ENCODE measurements at places on chromosomes 12 and 14.

DNA sequence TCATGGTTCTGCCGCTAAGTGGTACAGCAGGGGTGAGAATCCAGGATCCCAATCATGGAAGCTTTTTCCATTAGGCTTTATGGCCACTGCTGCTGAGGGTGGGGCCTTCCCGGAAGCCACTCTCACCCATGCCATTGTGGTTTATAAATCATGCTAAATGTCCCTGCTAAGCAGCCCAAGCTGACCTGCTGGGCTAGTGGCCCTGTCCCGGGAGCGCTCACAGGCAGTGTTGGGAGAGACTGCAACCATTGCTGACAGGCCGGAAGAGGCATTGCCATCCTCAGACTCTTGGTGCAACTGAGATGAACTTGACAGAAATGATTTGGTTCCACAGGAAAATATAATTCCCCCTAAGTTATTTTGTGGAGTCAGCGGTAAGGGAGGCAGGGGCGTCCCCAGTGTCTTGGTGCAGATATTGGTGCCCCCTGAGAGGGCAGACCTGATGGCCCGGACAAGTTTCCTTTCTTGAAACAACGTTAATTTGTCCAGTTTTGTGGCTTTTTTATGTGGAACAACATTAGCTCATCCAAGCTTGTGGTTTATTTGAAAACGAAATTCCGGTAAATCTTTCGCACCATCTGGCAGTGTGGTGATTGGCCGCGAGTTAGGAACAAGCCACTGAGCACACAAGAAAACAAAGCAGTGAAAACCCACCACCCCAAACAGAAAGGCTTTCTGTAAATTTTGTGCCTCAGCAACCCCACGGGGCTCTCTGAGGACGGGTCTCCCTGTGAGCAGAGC lies 82.3 kb downstream of the SSPN start:
- no peak for DNase-seq

- no peak for DNase-seq
Measured at GRCh38 chr14:80390906-80391305, 179.6 kb upstream of the DIO2 start.

GRCh38 chr14:104240434-104241157 lies 102.2 kb downstream of the KIF26A start:
- peak; percentile 58 for DNase-seq

GRCh38 chr14:54002653-54003052 lies 46.0 kb upstream of the BMP4 start:
- DNase-seq: no peak

GRCh38 chr12:95213928-95214327 lies 3.3 kb downstream of the FGD6 start:
- no peak for DNase-seq

Data from transverse colon (tissue), 4 donors.